ENCODE measurements at places on chromosomes 1 and 21.

DNA sequence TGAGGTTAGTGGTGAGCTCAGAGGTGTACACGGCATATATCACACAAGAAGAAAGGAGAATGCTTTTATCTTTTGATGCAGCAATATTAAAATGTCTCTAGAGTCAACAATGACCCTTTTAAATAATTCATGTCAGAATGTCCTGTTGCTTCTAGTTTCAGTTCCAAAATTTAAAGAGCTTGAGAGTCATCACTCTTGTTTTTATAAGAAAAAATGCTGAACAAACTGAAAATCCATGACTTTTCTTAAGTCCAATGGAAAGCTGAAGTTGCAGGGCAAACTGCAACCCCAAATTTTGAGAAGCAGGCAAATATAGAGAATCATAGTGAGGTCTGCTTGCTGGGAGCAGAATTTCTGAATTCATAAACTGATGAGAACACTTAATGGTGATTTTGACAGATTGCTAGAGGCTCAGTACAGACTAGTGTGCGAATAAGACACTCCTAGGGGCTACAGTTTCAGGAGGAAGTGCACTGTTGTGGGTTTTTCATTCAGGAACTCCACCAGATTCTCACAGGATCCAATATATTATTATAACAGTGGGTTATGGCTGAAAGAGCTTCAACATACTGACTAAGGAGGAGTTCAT, 135.1 kb downstream of the CLIC6 start:
- DNase-seq: no peak

DNA sequence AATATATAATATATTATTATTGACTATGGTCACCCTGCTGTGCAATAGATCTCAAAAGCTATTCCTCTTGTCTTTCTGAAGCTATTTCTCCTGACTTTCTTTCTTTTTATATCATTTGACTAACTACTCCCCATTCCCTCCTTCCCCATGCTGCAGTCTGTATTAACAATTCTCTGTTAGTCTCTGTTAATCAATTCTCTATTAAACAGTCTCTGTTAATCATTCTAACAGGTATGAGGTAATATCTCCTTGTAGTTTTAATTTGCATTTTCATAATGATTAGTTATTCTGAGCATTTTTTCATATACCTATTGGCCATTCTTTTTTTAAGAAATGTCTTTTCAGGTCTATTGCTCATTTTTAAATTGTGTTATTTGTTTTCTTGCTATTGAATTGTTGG, 201.0 kb upstream of the B3GALT2 start:
- no peak for DNase-seq

- no peak for DNase-seq
Observed at GRCh38 chr1:184610876-184611595, 143.6 kb downstream of the EDEM3 start.

DNA sequence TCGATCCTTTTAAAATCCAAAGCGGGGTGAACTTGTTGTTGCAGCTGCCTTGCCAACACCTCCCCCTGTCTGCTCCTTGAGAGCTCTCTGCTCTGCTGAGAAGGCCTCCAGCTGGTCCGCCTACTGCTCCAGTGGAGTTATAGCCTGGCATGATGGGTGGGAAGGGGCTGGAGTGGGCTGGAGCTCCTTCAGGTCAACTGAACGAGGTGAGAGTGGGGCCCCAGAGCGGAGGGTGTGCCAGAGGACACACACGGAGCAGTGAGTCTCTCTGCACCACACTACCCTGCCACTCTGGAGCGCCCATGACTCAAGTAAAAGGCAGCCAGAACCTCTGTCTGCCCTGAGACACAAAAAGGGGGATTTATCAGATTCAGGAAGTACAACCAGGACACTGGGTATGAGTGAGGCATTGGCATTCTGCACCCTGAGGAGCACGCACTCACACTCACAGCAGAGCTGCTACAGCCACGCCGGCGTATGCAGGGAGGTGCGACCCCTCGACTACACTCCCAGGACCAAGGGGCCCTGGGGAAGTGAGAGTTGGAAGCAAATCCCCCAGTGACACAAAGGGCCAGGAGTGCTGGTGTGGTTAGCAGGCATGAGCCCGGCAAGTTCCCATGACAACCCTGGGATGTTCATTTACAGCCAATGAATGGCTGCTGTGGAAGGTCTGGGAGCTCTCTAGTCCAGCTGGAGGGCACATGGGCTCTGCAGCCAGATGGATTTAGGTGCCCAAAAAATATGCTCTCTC, 28.0 kb upstream of the EVA1B start:
- no peak for DNase-seq

DNA sequence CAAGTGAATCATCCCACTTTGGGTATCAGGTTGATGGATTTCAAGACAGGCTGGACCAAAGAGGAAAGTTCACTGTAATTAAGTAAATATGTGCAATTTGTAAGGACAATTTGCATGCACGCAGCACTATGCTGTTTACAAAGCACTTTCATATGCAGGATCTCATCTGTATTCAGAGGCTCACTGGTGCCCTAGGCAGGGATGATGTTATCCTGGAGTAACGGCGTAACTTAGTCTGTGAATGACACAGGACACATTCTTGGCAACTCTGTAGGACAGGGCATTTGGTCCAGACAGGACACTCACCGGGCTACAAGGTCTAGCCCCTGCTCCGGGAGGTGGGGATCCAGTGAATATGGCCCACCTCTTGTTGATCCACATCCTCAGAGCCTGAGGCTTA, 365.4 kb upstream of the DUSP10 start:
- DNase-seq: no peak

- DNase-seq: no peak
Observed at GRCh38 chr1:220681220-220681880, 8.8 kb upstream of the C1orf115 start.

GRCh38 chr1:171134204-171134923, 43.7 kb downstream of the FMO3 start:
- no peak for DNase-seq

- no peak for DNase-seq
Observed at GRCh38 chr1:230555814-230556213, 86.5 kb upstream of the COG2 start.

- DNase-seq: no peak
Observed at GRCh38 chr1:67977756-67978155, 72.7 kb downstream of the DIRAS3 start.

GRCh38 chr1:98286656-98287055, 365.8 kb upstream of the DPYD start:
- no peak for DNase-seq

Measured in stimulated activated naive CD4-positive, alpha-beta T cell treated with Interleukin-2 at 50 U/mL for 16 hours (primary cell).